Stimulated activated CD4-positive, alpha-beta T cell treated with anti-CD3 and anti-CD28 coated beads, TNF-alpha, amount 100 ng/mL, for 48 hours (primary cell): ENCODE measurements at places on chromosomes 4 and X.

DNA sequence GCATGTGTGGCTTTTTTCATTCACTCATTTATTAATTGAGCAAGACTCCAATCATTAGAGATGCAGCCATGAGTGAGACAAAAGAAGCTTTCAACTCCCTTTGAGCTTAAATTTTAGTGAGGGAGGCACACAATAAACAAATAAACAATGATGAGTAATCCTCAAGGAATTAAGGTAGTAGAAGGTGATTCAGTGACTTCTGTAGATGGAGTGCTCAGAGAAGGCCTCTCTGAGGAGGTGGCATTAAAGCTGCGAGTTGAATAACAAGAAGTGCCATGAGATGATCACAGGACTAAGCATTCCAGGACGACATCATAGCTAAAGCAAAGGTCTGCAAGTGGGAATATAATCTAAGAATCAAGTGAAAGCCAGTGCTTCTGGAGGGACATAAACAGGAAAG is 77.6 kb downstream of the NWD2 start:
- DNase-seq: no peak

DNA sequence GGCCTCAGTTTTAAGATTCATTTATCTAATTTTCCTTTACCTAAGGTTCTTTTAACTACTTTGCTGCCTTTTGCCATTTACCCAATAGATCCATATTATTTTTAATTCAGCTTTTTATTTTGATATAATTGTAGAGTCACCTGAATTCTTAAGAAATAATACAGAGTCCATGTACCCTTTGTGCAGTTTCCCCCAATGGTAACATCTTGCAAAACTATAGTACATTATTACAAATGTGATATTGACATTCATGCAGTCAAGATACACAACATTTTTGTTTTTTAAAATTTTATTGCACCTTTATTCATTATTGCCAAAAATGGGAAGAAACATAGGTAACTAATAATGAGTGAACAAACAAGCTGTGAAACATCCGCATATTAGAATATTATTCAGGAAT is 208.7 kb upstream of the WDFY3 start:
- DNase-seq: no peak

- no peak for DNase-seq
These were observed 39.2 kb downstream of the MAP7D3 start for GRCh38 chrX:136211766-136212556.

GRCh38 chr4:18022572-18023050 is 1.1 kb upstream of the LCORL start:
- DNase-seq: no peak

DNA sequence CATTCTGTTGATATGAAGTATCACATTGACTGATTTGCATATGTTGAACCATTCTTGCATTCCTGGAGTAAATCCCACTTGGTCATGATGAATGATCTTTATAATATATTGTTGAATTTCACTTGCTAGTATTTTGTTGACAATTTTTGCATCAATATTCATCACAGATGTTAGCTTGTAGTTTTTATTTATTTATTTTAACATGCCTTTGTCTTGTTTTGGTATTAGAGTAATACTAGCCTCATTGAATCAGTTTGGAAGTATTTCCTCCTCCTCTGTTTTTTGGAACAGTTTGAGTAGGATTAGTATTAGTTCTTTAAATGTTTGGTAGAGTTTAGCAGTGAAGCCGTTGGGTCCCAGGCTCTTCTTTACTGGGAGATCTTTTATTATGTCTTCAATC is 13.9 kb upstream of the ADH1C start:
- no peak for DNase-seq

DNA sequence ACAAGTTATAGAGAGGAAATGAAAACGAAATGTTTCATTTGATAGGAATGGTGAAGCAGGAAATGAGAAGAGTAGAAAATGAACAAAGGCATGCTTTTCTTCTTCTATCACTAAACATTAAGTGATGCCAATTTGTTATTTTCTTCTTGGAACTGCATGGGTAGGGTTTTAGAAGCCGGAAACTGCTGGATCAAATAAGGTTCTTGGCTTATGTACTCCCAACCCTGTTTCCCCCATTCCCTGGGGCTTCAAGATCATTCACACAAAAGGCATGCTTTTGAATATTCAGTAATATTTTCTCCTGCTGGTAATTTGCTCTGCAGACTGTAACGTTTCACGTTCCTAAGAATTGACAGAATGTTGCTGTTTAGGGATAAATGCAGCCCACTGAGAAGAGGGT is 224.1 kb downstream of the NLGN4X start:
- DNase-seq: no peak

DNA sequence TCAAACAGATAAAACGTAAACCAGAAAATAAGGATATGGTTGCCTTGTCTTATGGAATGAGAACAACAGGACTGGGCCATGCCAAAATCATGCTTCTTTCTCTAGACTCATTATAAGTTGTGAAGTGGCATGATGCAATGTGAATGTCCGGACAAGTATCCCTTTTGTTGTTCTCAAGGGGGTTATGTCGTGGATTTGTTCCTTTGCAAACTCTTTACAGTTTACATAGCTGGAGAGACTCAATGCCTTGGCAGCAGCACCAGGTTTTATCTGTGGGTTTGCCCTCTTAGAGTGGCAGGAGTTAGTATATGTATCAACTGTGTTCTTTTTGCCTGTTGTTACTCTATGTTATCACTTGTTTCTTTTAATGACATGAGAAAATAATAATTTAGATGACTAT is 41.4 kb downstream of the SPRY1 start:
- no peak for DNase-seq

GRCh38 chr4:102612210-102612609 is 111.1 kb downstream of the NFKB1 start:
- no peak for DNase-seq

DNA sequence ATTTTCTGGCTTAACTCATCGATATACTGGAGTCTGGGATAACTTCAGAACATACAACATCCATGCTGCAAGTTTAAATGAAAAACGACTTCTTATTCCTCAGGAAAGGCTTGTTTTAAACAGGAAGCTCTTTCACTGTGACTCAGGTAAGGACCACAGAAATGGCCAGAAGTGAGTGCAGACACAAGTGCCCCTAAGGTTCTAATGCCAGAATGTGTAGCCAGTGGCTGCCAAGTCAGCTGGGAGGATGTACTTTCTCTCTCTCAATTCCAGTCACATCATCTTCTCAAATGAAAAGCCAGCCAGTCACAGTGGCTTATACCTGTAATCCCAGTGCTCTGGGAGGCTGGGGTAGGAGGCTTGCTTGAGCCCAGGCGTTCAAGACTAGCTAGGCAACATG is 144.6 kb downstream of the SH3KBP1 start:
- DNase-seq: no peak
